ENCODE measurements at places on chromosomes 16 and 17.

- no peak for DNase-seq
Observed at GRCh38 chr16:84291226-84291625, 3.5 kb upstream of the WFDC1 start.

DNA sequence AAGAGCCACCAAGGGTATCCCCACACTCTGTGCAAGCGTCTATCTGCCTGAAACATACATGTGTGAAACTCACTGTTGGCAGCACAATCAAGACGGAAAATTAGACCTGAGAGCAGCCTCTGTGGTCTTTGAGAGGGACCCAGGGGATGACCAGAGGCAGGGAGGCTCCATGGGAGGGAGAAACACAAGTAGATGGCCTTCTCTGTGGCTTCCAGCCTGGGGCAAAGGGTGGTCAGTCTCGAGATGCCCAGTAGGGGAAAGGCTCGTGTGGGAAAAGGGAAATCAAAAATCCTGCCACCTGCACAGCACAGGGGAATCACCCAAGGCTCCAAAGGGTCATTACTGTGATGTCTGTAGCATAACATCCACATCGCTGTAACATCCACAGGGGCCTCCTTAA is 823.3 kb downstream of the KCNJ18 start:
- DNase-seq = no peak

- no peak for DNase-seq
Observed at GRCh38 chr17:17692353-17693252, 11.3 kb downstream of the RAI1 start.

DNA sequence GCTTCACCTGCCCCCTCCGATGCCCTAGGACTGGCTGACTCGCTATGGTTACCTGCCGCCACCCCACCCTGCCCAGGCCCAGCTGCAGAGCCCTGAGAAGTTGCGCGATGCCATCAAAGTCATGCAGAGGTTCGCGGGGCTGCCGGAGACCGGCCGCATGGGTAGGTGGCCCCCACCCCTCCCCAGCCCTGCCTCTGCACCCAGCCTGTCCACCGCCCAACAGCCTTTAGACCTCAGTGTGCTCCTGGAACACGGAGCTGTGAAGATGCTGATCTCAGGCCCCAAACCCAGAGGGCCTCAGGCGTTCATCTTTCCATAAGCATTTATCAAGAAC is 993 bp downstream of the MMP25 start:
- DNase-seq = no peak

DNA sequence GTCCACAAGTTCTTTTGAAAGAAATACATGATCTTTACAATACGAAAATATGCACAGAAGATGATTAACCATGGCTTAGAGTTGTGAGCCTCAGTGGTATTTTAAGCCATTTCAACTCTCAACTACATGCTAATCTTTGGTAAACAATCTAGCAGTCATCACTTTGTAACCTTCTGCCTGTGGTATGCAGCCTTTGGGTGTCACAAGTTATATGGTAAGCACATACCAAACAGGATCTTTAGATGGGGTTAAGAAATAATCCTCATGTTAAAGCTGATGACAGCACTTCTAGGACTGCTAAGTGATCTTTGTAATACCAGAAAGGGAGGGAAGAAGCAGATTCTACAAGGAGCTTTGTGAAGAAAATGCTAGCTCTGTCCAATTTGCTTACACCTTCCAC is 74.3 kb downstream of the CA4 start:
- DNase-seq = no peak

GRCh38 chr17:65389949-65390348 is 171.5 kb downstream of the AXIN2 start:
- DNase-seq = no peak

GRCh38 chr16:75614066-75614897 is 8.8 kb downstream of the ADAT1 start:
- DNase-seq = no peak

DNA sequence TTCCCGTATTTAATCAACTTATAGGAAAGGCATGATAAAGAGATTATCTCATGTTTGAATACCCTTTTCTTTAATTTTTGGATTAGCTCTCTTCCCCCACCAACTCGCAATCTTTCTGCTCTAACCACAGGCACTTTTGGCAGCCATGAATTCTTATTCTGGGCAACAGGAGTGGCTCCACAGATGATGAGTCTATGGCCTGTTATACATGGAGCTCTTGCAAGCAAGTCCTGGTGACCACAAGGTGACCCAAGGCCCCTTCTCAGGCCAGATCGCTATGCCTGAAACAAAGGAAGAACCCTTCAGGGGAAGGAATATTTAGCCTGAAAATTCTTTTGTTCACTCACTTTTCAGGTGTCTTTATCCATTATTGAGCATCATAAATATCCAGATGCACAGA is 10.8 kb upstream of the ZNF267 start:
- no peak for DNase-seq

GRCh38 chr16:77452243-77452642 is 17.4 kb upstream of the ADAMTS18 start:
- no peak for DNase-seq

DNA sequence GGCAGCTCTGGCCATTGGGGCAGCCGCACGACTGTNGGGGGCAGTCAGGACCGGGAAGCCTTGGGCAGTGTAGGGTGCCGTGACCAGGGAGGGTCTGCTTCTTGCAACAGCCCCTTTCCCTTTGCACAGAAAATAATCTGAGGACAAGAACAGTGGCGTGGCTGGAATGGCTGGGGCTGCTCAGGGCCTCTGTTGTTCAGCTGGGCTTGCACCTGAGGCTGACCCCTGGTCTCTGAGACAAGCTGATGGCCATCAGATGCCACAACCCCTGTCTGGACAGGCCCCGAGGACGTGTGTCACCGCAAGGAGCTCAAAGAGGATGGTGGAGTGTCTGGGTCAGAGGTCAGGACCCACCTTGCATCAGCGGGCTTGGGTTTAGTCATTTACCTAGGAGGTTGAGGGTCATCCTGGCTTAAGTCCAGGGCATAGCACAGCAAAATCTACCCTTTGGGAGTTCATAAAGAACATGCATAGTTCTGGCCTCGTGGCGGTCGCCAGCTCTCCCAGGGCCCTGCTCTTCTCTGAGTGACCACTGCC is 46.9 kb downstream of the METRNL start:
- no peak for DNase-seq

GRCh38 chr16:81008505-81008789 is 1.4 kb downstream of the CENPN start:
- DNase-seq = no peak

DNA sequence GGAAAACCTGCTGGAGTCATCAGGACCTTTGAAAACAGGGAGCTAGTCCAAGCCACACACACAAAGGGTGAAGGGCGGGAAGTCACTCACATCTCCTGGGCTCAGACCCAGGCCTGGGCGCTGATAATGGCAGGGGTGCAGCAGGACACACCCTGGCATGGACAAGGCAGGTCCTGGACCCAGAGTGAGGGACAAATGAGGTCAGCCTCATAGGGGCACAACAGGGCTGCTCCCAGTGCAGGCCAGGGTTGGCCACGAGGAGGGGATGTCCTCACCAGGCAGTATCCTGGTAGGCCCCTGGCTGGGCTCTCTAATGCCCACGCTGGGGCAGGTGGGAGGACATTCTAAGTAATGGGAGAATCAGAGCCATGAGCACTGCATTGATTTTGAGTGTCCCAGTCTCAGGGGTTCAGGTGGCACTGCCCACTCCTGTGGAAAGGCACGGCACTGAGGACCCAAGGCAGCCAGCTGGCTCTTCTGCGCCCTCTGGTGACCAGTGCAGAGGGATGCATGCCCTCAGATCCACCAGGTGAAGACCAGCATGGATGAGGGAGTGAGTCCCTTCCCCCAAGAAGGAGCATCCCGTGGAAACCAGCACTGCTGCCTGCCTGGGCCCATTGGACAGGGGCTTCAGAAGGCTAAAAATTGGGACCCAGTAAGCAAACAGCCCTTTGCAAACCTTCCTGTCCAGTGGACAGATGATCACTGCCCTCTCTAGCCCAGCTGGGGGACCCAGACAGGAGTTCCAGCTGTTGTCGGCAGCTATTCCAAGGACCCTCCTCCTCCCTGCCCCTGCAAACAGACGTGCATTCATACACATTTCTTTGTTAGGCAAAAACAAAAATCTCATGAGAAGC is 23.4 kb upstream of the SREBF1 start:
- no peak for DNase-seq

DNA sequence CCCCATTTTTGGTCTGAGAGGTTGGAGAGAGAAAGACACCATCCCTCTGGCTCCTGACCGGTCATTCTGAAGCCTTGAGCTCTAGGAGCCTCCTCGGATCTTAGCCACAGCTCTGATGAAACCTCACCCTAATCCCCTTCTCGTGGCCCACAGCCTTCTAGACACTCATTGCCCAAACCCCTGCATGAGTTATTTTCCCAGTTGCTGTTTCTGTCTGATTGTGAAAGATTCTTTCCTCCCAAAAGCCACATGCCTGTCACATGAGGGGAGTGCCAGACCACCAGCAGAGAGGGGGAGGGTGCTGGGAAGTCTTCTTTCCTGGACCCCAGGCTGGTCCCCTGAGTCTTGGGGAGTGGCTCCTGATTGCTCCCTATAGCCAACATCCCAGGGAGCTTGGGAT is 17.6 kb upstream of the ABR start:
- no peak for DNase-seq

- no peak for DNase-seq
Observed at GRCh38 chr17:81193470-81194224, 27.6 kb upstream of the AATK start.

DNA sequence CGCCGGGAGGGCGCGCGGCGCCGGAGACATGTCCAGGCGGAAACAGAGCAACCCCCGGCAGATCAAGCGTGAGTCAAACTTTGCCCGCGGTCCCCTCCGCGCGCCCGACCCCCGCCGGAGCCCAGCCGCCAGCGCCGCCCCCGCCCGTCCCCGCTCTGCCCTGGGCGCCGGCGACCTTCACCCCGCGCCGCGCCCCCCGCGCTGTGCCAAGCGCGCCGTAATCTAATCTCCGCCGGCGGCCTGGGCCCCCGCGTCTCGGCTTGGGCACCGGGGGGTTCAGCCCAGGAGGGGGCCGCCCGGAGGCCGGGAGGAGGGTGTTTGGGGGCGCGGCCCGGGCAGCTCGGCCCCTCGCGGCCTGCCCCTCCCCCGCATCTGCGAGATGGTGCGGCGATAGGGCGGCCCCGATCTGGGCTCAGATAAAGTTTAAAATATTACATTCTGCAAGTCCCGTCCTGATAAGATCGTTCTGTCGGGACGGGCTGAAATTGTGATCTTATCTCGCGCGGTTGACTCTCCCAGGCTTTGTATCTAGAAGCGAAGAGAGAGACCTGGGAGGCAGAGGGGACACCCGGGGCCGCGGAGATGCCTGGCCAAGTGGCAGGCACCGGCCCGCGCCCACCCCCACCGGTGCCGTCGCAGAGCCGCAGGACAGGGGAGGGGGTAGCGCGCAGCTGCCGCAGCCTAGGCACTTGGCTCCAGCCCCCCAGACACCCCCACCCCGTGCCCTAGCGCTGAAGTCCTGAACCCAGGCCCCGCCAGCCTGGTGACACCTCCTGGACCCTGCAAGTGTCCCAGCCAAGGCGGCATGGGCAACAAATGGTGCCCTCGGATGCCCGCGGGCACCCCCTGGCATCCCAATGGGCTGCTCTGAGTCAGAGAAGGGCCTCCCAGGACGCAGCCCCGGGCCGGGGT is 787 bp downstream of the ZFPM1 start:
- DNase-seq = no peak

DNA sequence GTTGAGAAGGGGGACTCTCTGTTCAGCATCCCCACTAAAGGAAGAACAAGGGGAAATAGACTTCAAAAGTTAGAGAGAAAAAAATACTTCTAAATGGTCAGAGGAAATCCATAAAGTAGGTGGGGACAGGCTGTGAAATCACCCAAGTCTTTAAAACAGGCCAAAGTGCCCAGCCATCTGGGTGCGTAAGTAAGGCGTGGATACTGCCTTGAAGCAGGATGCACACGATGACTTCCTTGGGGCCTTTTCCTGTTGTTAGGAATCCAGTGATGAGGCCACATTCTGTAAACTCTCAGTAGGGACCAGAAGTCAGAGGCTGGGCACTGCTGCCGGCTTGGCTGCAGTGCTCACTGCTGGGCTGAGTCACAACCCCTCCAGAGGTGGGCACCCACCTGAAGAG is 9.2 kb downstream of the AXIN2 start:
- no peak for DNase-seq

DNA sequence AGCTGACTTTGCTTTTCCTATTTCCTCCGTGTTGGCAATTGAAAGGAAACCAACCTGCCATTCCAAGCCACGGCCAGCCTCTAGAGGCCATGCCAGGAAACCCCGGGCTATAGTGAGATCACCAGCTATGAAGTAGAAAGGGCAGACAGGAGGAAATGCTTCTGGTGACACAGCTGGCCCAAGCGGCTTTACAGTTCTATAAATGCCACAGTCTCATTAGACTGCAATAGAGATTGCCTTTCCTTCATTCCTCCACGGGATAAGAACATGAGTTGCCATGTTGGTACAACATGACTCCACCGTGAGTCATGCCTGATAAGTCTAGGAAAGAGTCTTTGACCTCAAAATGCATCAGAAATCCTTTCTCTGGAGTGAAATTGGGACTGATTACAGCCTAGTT is 384.9 kb downstream of the GRIN2A start:
- DNase-seq = no peak

DNA sequence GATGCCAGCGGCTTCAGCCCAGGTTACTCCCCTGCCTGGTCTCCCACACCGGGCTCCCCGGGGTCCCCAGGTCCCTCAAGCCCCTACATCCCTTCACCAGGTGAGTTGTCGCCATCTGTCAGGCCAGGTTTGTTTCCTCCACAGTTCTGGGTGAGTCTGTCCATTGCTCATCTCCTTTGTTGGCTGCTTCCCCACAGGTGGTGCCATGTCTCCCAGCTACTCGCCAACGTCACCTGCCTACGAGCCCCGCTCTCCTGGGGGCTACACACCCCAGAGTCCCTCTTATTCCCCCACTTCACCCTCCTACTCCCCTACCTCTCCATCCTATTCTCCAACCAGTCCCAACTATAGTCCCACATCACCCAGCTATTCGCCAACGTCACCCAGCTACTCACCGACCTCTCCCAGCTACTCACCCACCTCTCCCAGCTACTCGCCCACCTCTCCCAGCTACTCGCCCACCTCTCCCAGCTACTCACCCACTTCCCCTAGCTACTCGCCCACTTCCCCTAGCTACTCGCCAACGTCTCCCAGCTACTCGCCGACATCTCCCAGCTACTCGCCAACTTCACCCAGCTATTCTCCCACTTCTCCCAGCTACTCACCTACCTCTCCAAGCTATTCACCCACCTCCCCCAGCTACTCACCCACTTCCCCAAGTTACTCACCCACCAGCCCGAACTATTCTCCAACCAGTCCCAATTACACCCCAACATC is 28.8 kb downstream of the POLR2A start:
- DNase-seq = no peak

DNA sequence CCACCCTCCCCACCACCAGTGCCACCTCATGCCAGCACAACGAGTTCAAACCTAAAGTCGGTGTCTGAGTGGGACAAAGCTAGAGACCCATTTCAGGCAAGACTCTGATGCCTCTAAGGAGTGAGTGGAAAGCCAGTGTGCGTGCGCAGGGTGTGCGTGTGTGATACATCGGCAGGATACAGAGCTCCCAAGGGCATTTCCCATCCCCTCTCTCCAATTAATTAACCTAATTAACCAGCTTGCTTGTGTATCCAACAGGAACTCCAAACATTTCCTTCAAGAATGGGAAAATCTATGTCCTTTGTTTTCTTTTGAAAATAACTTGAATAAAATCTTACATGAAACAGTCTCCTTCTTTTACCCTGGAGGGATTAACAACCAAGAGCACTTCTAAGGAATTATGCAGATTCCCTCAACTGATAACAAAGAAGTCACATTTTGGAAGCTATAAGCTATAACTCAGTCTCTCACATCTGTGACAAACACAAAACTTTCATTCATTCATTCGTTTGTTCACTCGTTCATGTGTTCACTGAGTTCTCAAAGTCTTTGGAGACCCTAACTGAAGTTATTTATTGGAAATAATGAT is 9.9 kb downstream of the ATPAF2 start:
- no peak for DNase-seq
